ENCODE measurements at places on chromosomes 11 and 22. TPM values are rescaled to one million over a fixed set of nuclear protein-coding genes. Genes with fewer than 3 reads are reported as not detected.

GRCh38 chr11:6968816-6969215 lies 42.6 kb downstream of the ZNF215 start:
- no peak for DNase-seq

DNA sequence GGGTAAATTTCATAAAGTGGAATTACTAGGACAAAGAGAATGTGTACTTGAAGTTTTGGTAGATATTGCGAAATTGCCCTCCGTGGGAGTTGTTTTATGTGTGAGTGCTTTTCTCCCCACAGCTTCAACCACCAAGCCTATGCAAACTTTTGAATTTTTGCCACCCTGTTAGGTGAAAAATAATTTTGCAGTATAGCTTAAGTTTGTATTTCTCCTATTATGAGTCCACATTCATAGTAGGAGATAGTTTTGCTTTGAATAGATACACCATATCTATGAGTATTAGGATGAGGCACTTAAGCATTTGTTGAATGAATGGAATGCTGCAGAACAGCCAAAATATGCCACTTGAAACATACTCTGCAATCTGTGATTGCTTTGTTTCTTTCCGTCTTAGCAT lies 43.6 kb downstream of the UVRAG start:
- no peak for DNase-seq

GRCh38 chr11:11468954-11469353 lies 115.9 kb upstream of the CSNK2A3 start:
- no peak for DNase-seq

- DNase-seq, result no peak
These were observed 59.9 kb downstream of the NXPE1 start for GRCh38 chr11:114499756-114500155.

DNA sequence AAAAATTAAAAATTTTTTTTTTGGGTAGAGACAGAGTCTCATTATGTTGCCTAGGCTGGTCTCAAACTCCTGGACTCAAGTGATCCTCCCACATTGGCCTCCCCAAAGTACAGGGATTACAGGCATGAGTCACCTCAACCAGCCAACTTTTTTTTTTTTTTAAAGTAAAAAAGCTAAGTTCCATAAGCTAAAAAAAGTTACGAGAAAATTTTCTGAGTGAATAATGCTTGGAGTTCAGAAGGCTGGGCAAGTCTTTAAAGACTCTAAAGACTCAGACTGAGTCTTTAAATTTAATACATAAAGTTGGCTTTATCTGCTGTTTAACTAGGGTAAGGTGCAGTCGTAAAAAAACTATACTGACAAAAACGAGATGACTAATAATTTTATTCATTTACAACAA lies 5.6 kb downstream of the DDX6 start:
- no peak for DNase-seq

CAPN5 gene
- 22.4 TPM for total RNA-seq

ZNF214 gene
- total RNA-seq, result 1.5 TPM
